Kidney tubule cell (primary cell): ENCODE measurements at places on chromosomes 2 and 18.

DNA sequence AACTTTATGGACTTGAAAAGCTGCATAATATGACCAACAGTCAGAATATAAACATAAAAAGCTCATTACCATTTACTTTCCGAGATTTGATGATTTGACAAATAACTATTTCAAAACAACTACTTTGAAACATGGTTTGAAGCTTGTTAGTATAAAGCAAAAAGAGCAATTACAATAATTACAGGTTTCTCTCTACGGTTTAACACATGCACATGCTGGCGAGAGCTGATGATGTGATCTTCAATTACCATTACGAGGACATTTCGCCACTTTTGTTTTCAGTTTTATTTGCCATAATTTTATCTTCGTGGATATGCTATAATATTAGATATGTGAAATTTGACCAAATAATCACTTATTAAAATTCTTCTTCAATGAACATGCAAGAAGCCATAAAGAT, 270.1 kb downstream of the TCF4 start:
- DNase-seq, result no peak

GRCh38 chr2:27798948-27799645, 27.6 kb downstream of the MRPL33 start:
- peak; percentile 100 for DNase-seq

- DNase-seq, result no peak
Measured at GRCh38 chr2:119846021-119846420, 86.3 kb downstream of the PTPN4 start.

DNA sequence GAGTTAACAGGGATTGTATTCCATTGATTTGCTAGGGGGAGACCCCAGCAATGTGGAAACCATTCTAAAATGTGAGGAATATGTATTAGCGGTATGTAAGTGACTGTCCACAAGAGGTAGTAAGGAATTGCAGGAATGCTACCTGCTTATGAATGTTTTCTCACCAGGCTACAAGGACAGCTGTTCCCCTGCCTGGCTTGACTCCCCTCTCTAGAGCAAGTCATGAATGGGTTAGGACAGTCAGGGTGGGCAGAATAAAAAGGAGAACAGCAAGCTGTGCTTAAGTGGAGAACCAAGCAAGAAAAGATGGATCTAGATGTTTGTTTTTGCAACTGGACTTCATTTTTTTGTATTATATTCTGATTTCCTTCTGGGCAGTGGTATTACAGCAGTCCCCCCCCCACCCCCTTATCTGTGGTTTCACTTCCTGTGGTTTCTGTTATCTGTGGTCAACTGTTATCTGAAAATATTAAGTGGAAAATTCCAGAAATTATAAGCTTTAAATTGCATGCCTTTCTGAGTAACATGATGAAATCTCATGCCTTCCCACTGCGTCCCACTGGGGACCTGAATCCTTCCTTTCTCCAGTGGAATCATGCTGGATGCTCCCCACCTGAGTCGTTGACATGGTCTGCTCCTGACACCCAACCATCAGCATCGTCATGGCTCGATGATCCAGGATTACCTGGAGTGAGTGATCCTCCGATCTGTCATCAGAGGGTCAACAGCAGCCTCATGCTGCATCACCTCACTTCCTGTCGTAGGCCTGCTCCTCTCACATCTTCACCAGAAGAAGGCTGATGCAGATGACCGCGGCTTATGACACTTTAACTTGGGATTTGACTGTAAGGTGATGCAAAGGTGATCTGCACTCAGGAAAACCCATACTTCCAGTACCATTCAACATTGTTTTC, 52.2 kb downstream of the VAPA start:
- DNase-seq, result peak; percentile 72

GRCh38 chr2:157413326-157414035, 30.4 kb downstream of the CYTIP start:
- no peak for DNase-seq

DNA sequence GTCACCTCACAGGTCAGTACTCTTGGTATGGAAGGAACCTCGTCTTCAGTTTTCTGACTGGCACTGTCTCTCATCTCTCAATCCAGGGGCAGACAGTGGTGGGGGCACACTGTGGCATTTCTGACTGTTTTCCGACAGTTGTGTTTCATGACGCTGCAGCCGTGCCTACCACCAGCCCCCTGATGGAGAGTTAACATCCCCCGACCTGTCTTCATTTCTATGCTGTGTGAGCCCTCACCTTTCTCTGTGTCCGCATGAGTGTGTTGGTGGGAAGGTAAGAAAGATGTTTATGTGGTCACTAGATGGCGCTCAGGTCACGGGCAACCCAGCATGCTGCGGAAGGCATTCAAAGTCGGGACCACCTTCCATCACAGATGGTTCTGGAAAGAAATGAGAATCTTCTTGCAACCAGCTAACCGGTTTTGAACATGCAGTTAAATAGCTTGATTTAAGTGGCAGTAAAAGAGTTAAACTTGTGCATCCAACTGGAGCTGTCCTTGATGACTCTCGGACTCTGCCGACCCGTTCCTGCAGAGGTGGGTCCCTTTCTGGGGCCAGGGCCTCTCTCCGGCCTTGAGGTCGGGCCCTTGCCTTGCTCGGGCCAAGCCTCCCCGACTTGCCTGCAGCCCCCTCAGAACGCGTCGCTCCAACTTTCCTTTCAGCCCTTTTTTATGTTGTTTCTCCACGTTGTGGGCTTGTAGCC, 92.4 kb downstream of the DYSF start:
- DNase-seq, result peak; percentile 63

DNA sequence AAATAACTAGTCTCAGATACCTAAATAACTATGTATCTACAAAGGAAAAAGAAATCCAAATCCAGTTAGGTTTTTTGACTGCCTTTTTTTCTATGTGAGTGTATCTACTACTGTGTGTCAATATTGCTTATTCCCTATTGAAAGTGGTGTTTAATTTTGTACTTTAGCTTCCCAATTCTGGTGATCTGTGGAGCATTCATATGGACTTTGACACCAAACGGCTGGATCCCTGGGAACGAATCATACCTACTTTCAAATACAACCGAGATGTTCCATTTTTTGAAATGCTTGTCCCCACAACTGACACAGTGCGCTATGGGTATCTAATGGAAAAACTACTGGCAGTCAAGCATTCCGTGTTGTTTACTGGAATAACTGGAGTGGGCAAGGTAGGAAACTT, 152.8 kb downstream of the DNAH6 start:
- DNase-seq, result no peak

- DNase-seq, result peak; percentile 61
Measured at GRCh38 chr18:77071711-77072292, 60.8 kb downstream of the MBP start.
